ENCODE measurements at places on chromosomes 13 and 19.

GRCh38 chr13:98998831-98999638, 21.2 kb upstream of the DOCK9 start:
- peak; percentile 49 for DNase-seq

DNA sequence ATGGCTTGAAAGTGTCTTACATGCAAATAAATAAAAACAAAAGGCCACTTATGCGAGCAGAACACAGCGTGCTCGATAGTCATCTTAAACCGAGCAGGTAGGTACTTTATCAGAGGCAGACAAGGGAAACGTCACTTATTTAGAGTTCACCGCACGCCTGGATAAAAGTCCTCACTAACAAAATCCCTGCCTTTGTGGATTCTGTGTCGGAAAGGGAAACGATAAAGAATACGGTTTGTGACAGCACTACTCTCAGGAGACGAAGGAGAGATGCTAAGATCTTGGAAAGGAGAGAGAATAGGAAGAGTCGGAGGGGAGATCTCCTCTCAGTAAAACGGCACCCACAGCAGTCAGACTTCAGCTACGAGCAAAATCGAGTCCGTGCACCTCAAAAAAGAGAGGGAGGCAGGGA, 581 bp downstream of the RCBTB1 start:
- no peak for DNase-seq

DNA sequence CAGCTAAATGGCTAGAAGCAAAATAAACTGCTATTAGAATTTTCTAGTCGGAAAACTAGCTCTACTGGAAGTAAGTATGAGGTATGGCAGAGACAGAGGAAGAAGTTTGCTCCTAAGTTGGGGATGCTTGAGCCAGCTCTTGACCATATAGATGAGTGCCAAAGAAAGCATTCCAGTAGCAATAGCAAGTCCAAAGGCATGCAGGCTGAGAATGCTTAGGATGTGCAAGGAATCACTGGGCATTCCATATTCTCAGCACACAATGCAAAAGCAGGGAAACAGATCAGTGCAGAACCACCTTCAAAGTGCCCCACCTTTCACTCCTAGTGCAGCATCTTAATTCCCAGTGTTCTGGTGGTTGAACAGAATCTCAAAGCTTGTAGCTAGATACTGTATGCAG, 32.9 kb downstream of the SERTM1 start:
- DNase-seq = peak; percentile 67

GRCh38 chr13:95641291-95642027, 3.0 kb downstream of the DZIP1 start:
- no peak for DNase-seq

DNA sequence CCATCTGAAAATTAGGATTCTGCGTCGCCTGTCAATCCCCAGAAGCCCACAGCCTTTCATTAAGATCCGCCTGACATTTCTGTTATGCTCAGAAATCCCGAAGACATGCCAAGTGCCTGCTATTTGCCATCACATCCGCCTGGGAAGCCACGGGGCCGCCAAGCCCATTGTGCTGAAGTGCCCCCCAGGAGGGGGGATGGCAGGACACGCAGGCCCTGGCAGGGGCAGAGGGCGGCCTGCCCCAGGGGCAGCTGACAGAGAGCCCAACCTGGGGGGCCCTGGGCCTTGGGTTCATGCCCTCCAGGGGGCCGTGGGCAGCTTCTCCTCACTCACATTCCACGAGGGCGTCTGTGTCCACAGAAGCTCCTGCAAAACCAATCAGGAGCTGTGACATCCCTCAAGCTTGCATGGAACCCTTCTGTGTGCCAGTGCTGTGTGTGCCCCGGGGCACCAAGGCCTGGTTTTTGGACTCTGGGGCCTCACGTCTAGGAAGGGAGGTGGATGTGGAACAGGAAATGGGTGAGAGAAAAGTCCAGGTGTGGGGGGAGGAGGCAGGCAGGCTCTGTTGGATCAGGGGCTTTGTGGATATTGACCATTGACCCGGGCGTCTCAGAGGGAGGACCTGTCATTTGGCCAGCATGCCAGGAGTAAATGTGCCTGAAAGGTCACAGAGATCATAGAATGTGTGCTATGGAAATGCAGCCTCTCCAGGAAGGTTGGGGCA, 122.9 kb downstream of the URI1 start:
- DNase-seq = no peak

- peak; percentile 8 for DNase-seq
Measured at GRCh38 chr13:107834281-107834680, 381.1 kb downstream of the LIG4 start.

DNA sequence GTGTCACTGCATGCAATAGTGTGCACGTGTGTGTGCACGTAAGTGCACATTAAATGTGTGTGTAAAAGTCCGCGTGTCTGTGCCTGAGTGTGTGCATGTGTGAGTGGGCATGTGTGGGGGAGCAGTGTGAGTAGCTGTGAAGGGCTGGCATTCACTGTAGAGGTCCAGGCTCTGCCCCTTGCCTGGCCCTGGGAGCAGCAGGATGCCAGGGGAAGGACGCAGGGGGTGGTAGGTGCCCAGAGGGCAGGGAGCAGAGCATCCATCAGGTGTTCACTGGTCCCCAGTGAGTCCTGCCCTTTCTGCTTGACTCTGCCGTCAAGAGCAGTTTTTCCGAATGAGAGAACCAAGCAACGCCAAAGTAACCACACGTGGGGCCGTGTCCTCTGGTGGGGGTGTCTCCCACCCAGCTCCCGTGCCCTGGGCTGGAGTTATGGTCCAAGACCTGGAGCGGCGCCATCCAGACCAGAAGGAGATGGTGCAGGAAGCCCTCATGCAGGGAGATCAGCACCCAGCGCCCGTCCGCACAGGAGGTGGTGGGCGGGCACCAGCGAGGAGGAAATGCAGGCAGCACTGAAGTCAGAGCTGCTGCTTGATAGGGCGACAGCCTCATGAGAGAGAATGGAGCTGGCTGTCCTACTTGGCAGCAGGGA, 68.5 kb downstream of the TEX29 start:
- no peak for DNase-seq

- DNase-seq = peak; percentile 51
Measured at GRCh38 chr19:4454747-4455718, 2.6 kb downstream of the UBXN6 start.

DNA sequence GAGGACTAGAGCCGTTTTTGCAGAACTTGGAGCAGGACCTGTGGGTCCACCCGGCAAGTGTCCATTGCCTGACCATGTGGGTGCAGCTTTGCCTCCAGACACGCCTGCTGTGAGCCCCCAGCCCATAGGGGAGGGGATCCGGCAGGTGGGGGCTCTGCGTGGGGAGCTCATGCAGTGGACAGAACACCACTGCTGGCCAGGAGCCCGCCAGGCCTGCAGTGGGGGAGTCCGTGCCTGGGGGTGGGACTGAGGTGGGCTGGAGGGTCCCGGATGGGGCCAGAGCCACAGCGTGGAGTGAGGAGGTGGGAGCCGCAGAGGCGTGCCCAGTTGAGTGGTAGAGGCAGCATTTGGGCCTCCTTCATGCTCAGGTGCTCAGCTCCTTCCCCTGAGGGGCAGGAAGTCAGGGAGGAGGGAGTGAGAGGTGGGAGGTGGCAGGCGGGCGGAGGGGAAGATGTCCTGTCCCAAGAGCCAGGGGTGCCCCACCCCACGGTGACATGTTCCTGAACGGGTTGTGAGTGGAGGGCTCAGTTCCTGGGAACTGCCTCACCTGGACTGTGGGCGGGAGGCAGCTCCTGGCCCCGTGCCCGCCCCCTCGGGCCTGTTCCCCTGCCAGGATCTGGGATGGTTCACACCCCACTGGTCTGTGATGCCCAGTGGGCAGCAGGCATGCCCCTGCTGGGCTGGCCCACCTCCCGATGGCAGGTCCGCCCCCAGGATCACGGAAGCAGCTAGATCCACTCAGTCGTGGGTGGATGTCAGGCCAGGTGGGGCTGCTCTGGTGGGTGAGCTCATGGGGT, 8.8 kb downstream of the ADAT3 start:
- DNase-seq = no peak

- DNase-seq = no peak
Measured at GRCh38 chr13:51297556-51297955, 41.9 kb upstream of the SERPINE3 start.

- DNase-seq = no peak
Measured at GRCh38 chr13:111654531-111654930, 334.1 kb downstream of the TEX29 start.

DNA sequence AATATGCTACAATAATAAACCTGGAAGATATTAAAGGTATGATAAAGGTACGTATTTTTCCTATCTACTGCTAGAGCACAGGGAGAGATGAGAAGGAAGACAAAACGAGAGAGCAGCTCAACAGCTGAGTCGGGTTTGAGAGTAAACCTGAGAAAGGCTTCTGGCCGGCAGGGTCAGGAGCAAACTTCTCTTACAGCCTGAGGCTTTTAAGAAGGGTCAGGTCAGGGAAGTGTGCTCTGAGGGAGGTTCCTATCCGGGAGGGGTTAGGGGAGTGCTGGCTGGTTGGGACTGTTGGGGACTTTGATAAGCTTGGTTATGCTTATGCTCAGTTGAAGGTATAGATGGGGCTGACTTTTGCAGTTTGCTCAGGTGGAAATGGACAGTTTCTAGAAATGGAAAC, 77.7 kb upstream of the PRR20A start:
- no peak for DNase-seq

DNA sequence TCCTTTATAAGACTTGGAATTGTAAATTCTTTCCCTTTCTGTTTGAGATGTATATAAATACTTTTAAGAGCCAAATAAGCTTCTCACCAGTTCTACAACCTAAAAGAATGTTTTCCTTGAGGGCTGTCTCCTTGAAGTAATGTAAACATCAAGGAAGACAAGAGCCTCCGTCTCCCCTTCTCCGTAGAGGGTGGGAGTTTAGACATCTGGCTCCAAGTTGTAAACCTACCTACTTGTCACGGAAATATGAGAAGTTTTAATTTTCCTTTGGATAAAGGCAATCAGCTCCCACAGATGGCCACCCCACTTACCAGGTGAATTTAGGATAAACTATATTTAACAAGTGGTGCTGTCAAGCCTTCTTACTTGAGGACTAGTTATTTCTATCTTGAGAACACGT, 237.9 kb downstream of the NALCN start:
- DNase-seq = no peak

GRCh38 chr19:35462476-35462953, 14.5 kb downstream of the FFAR2 start:
- no peak for DNase-seq

GRCh38 chr13:96880419-96880818, 113.9 kb downstream of the OXGR1 start:
- DNase-seq = no peak

DNA sequence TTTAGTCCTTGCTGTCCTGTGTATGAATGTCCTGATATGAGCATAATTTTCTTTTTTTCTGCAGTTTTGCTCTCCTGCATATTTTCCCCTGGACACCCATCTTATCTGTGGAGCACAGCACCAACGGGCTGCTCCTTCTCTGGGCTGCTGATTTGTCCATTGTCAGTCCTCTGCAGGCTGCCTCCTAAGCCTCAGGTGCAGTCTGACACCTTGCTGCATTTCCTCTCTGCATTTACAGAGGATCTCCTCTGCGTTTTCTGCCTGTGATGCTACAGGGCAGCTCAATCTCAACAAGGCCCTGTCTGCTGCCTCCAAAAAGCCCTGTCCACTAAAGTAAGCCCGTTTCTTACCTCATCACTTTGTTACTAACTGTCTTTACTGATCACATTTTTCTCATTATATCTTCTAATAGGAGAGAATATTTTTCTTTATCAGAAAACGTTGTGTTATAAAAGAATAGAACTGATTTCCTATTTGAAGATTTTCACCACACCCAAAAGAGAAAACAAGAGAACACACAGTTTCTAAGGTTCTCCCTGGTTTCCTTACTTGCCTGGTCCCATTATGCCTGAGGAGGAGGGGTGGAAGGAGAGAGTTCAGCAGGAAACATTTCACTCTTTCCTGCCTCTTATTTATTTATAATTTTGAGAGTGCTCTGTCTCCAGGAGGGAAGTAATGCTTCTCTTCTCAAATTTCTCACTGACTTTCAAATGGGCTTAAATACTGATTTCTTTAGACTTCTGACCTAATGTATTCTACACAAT, 65.6 kb upstream of the TDRD3 start:
- no peak for DNase-seq

DNA sequence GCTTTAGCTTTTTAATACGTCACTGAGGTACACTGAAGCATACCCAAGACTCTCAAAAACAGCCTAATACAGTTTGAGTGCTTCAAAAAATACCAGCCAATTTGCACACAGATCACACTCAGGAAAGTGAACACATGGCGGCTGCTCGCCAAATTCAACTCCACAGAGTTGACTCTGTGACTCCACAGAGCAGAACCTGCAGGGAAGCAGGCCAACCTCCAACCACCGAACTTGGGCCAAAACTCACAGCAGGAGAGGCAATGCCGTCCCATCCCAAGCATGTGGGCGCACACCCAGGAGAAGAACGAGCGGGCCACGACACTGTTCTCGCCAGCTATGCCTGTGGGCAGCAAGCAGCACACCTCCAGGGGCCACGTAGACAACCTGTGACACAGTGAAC, 21.1 kb downstream of the ELL start:
- no peak for DNase-seq

GRCh38 chr13:106850973-106851650, 283.2 kb upstream of the ARGLU1 start:
- DNase-seq = peak; percentile 47

DNA sequence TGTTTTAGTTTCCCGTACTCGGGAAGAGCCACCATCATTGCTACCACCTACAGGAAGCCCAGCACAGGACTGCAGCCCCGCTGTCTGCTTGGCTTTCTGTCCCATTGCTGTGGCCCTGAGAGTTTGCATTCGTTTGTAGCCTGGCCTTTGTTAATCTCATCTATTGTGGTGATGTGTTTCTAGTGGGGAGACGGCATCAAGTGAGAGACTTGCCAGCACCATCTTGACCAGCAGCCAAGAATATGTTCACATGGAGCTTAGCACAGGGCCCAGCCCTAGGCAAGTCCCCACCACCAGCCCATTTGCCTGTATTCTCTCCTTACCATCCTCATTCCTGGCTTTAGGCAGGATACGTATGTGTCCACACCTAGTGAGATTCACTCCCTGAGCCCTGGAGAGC, 17.3 kb upstream of the OVOL3 start:
- no peak for DNase-seq

DNA sequence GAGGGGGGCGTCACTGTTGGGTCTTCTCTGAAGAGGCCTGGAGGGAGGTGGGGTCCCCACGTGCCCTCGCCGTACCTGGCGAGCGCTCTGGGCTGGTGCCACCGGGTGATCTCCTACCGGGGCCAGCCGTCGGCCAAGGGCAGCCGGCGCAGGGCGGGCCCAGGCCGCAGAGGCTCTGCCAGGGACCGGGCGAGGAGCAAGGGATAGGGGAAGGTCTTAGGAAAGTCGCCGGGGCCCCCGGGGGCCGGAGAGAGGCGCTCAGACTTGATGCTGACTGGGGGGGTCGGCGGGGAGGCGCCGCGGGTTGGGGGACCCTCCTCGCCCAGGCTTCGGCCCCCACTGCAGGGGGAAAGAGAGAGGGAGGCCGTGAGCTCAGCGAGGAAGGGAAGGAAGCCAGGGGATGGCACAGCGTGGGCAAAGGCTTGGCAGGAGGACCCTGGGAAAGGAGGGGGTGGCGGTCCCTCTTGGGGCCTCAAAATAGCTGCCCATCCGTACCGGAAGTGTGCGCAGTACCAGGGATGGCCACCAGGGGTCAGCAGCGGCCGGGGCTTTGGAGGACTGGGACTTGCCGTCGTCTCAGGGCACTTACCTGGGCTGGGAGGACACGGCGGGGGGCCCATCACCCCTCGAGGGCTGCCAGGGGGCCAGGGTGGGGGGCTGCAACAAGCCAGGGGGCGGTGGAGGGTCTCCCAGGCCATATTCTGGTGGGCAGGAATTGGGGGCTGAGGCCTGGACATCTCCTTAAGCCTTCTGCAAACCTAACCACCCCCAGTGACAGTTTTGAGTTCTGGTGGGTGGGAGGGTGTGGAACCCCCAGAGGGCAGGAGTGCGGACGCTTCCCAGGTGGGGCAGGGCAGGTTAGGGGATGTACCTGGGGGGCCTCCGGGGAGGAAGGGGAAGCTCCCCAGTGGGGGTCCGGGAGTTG, 7.7 kb upstream of the TMEM161A start:
- peak; percentile 55 for DNase-seq

- DNase-seq = no peak
Measured at GRCh38 chr19:18701250-18701608, 17.7 kb downstream of the CRTC1 start.

Data from fibroblast of skin of right quadriceps (primary cell).